Globus pallidus (tissue), 1 donor: ENCODE measurements at places on chromosomes 13 and 19.

- no peak for DNase-seq
These were observed 3.5 kb downstream of the JSRP1 start for GRCh38 chr19:2252797-2253105.

DNA sequence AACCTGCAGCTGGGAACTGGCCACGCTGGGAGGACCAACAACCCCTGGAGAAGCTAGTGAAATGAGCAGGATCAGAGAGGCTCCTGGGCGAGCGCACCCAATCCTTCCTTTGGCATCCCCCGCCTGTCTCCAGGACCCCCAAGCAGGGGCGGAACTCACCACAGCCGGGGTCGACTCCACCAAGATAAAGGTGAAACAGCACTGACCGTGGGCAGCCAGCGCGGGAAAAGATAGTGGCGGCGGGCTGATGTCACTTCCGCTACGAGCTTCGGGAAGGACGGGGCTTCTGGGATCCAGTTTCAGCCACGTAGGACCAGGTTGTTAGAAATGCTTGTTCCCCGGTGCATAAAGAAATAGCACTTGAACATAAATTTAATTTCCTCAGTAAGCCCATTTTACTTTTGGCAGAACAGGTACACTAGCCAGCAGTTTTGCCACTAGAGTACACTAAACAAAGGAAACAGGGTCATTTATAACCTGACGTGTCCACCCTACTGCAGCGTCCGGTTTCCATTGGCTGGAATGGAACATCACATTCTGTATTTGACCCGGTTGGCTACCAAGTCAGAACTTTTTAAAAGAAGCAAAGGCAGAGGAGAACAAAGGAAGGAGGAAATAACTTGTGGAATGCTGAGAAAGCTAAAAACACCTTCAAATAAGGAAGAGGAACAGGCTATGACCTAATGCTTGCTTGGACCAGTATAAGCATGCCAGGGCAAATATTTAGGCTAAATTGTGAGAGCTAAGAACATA lies 25.5 kb upstream of the ZNF562 start:
- DNase-seq = no peak

GRCh38 chr13:104577071-104577815 lies 1511.0 kb upstream of the SLC10A2 start:
- DNase-seq = no peak

- DNase-seq = no peak
These were observed 27.7 kb downstream of the TMEM161A start for GRCh38 chr19:19110410-19111135.

DNA sequence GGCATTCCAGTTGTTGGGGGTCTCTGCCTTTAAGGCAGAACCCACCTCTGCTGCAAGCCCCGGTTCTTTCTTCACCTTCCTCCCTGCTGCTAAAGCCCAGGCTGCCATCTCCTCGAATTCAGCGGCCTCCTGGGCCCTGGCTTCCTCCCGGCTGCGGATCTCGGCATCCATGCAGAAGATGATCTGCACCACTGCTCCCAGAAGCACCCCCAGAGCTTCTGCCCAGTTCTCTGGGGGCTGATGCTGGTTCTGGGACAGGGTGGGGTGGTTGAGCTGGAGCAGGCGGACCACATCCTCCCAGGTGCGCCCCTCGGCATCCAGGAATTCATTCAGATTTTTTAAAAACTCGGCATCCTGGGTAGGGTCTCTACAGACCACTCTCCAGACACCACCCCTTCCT lies 987 bp downstream of the PNMA8A start:
- DNase-seq = no peak

DNA sequence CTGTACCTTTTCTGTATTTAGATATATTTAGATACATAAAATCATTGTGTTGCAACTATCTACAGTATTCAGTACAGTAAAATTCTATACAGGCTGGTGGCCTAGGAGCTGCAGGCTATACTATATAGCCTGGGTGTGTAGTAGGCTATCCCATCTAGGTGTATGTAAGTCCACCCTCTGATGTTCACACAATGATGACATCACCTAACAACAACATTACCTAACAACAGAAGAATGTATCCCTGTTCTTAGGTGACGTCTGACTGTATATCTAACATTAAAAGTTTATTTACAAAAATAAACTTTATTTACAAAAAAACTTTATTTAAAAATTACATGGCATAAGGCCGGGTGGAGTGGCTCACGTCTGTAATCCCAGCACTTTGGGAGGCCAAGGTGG lies 28.3 kb upstream of the ZFP30 start:
- no peak for DNase-seq

- no peak for DNase-seq
These were observed 82.0 kb downstream of the FRY start for GRCh38 chr13:32113532-32113931.

DNA sequence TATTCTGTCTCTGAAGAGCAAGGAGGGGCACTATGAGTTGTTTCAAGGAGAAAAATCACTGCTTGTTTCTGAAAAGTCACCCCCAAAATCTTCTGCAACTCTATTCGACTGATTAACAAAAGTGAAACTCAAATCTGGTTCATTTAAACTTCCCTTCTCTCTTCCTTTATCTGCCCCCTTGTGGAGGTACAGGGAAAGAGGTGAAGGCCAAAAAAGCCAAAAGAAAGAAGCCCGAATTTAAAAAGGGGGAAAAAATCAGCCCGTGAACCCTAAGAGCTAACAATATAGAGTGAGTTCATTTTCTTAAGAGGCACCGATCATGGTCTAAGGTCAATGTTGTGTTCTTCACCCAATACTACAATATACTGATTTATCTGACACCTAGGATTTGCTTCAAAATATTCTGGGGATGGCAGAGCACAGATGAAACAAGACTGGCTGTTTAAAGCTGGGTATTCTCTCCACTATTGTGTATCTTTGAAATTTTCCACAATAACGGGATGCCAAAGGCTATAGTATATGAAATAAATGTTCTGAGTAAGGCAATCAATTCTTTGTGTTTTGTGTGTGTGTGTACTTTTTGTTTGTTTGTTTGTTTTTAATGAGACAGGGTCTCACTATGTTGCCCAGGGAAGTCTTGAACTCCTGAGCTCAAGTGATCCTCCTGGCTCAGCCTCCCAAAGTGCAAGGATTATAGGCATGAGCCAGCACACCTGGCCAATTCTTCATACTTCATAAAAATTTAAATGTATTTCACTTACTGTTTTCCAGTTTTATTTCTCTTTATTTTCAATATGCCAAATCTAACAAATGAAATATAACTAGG lies 55.0 kb upstream of the EEF1AKMT1 start:
- peak; percentile 63 for DNase-seq

DNA sequence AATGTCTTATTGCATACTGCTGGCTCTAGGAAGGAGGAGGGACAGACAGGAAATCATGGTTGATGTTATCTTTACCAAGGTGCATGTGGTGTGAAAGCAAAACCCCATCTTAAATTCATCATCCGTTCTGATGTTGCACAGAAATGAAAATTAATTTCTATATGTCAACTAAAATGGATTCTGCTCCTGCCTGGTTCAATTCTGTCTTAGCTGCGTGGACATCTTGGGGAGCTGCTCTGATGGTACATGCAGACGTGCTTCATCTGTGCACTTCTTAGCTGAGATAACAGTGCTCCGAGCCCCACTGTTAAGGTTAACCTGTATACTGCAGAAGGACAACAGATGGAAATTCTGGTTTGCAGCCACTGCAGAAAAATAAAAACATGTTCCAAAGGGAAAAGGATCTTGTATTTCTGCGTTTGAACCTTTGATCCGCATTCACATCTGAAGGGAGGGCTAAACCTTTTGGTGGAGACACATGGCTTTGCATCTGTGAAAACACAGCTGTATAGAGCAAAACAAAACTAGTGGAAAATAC lies 155.6 kb downstream of the TM9SF2 start:
- DNase-seq = no peak

DNA sequence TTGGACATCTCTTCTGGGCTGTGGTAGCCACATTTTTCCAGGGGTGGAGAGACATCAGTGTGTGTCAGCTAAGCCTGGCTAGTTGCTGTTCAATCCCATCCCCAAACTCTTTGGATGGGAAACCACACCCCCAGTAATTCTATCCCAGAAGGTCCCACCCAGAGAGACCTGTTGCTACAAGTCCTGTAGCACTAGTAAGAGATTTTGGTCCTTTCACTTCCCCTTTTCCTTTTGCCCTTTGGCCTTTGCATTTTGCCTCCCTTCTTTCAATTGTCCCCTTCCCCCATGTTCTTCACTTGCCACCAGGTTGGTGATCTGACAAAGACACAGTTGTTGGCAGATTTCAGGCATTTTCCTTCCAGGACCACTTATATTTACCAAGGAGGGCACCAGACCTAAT lies 3.8 kb downstream of the CBY2 start:
- DNase-seq = no peak

DNA sequence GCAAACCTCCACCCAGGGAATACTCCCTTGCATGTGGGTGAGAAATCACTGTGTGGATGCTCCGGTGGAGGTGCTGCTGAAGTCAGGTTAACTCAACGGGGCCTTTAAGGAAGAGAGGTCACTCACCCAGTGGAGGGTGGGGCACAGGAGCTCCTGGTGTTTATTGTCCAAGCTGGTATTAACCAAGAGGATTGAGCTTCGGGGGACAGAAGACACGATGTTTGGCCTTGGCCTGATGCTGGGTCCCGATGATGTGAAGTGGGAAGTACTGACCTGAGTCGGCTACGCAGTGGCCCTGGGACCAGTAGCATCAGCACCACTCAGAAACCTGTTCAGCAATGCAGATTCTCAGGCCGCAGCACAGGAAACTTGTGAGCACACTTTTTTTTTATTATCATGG lies 85.7 kb upstream of the WASF3 start:
- DNase-seq = no peak

DNA sequence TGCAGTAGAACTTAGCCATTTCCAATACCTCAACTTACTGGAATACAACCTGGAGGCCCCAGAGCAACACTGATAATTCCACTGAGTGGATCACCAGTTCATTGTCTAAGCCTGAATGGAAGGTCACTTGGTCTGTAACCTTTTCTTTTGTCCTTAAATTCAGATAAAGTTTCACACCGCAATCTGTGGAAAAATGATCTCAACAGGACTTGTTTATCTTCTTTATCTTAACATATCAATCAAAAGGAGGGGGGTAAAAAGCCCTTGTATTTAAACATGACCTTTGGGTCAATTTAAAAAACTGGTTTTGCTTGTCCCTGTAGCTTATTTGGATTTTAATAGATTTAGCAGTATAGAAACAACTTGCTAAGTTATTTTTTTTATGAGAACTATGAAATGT lies 21.6 kb downstream of the SAE1 start:
- no peak for DNase-seq

DNA sequence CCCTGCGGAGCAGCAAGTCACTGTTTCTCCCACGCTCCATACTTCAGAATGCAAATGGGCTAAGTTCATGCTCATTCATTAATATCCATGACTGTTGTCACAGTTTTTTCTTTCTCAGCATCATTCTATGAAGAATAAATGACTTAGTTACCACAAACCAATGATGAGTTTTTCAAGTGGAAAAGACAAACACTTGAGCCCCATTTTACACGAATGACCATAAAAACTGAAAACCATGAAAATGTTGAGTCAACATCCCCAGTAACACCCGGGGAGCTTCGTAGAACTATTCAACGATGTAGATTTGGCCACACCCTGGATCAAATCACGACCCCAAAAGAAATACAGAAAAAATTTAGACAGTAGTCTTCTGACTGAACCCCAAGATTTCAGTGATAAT lies 99.8 kb upstream of the GJB6 start:
- no peak for DNase-seq

- no peak for DNase-seq
These were observed 50.3 kb upstream of the ANKRD10 start for GRCh38 chr13:110965038-110965754.

DNA sequence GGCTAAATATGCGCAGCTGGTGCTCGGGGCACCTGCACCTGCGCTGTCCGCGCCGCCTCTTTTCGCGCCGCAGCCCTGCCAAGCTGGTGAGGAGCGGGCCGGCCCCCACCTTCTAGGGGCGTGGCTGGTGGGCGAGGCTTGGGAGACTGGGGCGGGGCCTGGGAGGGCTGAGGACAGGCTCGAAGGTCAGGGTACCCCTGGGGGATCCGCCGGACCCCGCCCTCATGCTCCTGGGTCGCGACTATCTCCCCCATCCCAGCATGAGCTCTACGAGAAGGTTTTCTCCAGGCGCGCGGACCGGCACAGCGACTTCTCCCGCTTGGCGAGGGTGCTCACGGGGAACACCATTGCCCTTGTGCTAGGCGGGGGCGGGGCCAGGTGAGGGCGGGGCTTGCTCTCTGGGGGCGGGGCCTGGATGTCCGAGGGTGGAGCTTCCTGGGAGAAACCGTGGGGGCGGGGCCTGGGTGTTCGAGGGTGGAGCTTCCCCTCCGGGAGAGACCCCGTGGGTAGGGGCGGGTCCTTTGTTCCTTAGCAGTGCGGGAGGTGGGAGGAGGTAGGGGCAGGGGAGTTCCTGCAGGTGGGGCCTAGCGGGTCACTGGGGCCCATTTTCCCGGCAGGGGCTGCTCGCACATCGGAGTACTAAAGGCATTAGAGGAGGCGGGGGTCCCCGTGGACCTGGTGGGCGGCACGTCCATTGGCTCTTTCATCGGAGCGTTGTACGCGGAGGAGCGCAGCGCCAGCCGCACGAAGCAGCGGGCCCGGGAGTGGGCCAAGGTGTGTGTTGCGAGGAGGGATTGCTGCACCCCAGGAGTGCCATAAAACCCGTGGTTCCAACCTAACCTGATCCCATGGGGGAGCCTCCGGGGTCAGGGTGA lies 19.7 kb downstream of the PNPLA6 start:
- no peak for DNase-seq

- DNase-seq = peak; percentile 88
These were observed 864 bp downstream of the FTL start for GRCh38 chr19:48965806-48966540.
